SW 1271 (cell line): ENCODE measurements at places on chromosomes 12 and 14.
A peak's percentile ranks its signal among the peaks of the same experiment; 100 is the strongest.

- no peak for DNase-seq
These were observed 452.4 kb downstream of the MED13L start for GRCh38 chr12:115824936-115825602.

DNA sequence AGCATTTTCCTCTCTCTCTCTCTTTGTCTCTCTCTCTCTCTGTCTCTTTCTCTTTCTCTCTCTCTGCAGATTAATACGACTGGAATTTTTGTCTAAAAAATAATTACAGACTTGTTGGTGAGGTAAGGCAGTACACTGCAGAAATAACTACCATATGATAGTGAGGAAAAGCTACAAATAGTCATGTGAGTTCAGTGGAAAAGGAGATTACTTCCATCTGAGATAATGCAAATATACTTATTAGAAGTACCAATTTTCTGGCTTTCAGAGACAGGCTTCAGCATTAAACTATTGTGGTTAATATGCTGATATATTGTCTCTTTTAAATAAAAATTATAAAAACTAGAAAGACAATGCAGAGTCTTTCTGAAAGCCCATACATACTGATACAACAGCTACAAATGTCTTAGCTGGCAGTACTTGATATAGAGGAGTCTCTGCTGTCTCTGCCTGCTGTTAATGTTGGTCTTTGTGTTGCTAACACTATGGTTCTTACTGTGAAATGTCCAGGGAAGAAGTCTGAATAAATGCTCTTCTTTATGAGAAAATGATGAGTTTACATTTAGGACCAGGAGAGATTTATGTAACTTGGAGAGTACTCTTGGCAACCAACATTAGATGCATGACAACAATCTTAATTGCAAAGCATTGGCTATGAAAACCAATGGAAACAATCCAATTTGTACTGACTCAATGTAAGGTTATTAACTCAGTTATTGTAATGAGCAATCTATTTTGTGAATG lies 167.0 kb downstream of the LRFN5 start:
- DNase-seq = no peak

DNA sequence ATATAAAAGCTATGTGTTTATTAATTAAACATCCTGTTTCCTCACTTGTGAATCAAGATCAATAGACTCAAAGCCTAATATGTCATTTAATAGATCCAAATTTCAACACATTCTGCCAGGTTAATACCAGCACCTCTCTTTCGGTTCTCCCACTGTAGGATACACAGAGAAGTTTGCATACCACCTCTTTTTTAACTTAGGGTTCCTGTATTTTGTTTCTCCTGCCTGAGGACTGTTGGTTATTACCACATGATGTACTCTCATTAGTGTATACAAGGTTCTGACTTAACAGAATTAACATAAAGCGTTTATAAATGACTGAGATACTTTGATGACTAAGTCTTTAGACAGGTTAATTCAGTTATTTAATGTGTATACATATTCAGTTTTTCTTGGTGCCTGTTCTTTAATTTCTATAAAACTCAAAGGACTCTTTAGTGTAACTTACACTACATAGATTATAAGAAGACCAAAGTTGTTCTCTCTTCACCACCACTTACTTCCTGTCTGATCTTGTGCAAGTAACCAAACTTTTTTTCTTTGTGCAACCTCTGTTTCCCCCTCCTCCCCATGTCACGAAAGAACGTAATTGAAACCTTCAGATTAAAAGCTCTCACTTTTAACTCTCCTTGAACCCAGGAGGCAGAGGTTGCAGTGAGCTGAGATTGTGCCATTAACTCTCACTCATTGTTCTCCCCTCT lies 89.8 kb upstream of the DNM1L start:
- DNase-seq = no peak

DNA sequence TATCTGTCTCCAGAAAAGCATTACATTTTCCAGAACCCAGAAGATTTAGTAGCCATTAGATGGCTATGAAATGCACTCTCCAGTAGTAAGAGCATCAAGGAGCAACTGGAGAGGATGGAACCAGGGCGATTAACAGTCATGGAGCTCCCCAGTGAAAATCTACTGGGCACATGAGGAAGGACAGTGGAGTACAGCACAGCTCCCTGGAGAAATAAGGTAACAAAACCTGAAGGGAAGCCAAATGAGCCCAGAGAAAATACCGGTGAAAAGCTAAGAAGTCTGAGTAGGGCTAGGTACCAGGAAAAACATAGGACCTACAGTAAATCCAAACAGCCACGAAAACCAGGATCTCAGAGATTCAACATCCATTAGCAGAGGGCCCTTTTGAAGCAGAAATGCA lies 21.6 kb downstream of the SOX5 start:
- no peak for DNase-seq

DNA sequence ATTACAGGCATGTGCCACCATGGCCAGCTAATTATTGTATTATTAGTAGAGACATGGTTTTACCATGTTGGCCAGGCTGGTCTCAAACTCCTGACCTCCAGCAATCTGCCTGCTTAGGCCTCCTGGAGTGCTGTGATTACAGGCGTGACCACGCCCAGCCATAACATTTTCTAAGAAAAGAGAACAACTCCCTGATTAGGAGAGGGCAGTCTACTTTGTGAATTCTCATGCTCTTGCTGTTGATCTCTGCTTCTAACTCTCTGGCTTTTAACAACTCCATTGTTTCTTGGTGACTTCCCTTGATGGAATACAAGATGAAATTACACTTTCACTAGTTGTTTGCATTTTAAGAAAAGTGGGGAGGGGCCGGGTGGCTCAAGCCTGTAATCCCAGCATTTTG lies 33.6 kb downstream of the SSH1 start:
- DNase-seq = no peak

DNA sequence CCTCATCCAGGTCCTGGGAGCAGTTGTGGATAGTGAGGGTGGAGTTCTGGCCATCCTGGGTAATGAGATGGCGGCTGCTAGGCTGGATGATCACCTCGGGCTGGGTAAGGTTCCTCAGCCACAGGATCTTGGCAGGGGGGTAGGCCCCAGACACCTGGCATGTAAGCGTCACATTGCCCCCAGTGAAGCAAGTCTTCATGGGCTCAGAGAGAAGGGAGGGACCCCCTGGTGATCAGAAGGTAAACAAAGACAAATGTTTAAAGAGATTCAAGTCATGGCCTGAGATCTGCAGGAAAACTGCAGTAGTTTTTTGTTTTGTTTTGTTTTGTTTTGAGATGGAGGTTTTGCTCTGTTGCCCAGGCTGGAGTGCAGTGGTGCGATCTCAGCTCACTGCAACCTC lies 12.8 kb upstream of the WSB2 start:
- no peak for DNase-seq

DNA sequence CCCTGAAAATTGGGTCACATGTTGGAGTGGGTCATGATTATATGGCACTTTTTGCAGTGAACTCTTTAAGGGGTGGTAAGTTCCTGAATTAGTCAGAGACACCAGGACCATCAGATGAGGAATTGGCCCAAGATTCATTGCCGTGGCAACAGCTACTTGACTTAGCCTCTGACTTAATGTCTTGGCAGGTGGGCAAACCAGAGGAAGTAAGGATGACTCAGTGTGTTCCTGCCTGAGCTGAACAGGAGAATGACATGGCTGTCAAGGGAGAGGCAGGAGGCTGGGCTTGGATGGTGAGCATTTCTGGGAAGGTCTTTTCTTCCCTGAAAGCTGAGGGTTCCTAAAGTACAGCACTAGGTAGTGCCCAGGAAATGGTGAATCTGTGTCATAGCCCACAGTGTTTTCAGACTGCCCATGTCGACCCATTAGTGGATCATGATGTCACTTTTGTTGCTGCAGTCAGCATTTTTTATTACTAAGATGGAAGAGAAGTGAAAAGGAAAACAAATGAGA lies 170.1 kb upstream of the PWP1 start:
- peak; percentile 83 for DNase-seq

- peak; percentile 55 for DNase-seq
These were observed 40.9 kb upstream of the SMUG1 start for GRCh38 chr12:54229624-54230212.

GRCh38 chr14:102554821-102555819 lies 37.3 kb upstream of the RCOR1 start:
- no peak for DNase-seq

GRCh38 chr14:77615361-77616132 lies 890 bp downstream of the SPTLC2 start:
- peak; percentile 22 for DNase-seq

DNA sequence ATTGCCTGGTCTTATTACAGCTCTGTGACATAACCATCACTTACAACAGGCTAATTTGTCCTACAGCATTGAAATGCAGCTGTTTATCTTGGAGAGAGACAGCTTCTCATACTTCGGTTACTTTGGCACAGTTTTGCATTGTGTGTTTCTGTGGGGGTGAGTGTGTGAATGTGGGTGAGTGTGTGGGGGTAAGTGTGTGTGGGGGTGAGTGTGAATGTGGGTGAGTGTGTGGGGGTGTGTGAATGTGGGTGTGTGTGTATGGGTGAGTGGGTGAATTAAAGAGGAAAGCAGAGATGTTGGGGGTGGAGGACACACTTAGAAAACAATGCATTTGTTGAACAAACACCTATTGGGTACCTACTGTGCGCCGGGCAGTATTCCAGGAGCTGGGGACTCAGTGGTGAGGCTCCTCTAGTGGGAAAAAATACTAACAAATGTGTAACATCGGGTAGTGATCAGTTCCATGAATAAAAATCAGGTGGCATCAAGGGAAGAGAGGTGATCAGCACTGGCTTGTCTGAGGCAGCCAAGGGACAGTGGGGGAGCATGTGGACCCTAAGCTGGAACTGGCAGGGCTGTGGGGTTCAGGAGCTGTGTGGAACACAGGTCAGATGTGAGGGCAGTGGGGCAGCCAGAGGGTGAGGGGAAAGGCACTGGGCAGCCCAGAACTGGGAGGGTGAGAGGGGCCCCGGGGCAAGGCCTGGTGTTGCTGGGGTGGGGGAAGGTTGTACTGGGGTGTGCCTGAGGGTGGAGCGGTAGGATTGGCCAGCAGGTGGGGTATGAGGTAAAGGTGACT lies 44.1 kb upstream of the AMN start:
- DNase-seq = no peak

DNA sequence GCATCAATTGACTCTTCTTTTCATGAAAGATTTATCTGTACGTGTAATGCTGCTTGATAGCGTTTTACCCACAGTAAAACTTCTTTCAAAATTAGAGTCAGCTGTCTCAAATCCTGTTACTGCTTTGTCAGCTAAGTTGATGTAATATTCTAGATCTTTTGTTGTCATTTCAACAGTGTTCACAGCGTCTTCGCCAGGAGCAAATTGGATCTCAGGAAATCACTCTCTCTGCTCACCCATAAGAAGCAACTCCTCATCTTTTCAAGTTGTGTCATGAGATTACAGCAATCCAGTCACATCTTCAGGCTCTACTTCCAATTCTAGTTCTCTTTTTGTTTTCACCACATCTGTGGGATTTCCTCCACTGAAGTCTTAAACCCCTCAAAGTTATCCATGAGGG lies 9.5 kb downstream of the PCNX1 start:
- DNase-seq = no peak

DNA sequence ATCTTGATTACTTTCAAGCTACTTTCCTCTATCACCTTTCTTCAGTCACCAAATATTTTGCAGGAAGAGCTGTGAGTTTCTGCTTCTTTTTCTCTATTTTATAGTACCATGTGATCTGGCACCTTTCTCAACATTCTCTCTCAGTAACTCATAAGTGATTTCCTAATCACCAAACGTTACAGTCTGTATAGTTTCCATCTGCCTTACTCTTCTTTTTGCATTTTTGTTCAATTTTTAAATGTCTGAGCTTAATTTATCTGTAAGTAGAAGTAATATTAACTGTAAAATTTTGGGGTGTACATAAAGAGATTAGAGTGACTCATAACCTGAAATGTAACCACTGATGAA lies 422.1 kb upstream of the SYT1 start:
- DNase-seq = no peak

GRCh38 chr12:48924617-48925303 lies 532 bp downstream of the FKBP11 start:
- no peak for DNase-seq

DNA sequence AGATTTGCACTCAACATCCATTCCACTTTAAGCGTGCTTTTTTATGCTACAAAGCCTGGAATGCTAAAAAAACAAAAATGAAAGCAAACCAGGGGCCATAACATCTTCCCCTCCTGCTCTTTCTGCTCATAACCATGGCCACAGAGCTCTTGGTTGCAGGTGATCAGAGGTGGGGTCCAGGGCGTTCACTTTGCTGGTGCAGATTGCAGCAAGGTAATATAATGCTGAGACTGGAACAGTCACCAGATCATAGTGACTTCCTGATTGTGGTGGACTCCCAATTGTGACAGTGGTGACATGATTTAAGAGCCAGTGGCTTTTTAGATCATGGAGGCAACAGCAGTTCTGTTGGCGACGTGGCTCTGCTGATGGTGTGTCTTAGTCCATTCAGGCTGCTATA lies 115.0 kb upstream of the CPM start:
- no peak for DNase-seq

DNA sequence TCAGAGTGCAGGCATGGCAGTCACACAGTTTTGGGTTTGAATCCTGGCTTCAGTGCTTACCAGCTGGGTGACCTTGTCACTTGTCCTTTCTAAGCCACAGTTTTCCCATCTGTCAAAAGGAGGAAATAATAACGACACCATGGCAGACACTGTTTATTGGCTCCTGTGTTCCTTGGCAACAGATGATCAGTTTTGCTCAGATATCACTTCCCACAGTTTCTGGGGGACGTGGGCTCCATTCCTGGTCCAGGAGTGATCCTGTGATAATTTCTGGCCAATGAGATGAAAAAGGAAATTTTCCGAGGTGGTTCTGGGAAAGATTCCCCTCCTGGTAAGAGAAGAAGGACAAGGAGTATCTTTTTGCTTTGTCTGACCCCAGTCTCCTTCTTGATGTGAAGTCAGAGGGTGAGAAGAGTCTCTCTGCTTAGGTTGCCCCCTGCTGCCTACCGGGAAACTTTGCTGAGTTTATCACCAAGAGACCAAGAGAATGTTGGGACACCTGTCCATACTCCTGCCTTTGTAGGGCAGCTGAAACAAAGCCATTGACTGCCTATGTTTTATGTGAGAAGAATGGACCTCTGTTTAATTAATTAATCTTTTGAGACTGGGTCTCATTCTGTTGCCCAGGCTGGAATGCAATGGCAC lies 178.9 kb upstream of the NRXN3 start:
- DNase-seq = no peak

DNA sequence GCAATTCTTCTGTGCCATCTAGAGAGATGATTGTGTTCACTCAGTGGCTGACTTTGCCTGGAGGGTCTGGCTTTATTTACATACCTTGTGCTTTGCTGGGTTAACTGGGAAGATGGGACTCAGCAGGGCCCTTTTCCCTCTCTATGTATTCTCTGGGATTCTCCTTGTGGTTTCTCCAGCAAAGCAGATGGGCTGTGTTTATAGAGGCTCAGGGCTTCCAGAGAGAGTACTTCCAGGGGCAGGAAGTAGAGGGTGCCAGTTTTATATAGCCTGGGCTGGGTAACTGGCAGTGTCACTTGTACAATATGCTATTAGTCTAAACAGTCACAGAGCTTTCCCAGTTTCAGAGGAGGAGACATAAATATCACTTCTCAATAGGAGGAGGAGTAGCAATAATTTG lies 509.9 kb downstream of the DIO2 start:
- no peak for DNase-seq

DNA sequence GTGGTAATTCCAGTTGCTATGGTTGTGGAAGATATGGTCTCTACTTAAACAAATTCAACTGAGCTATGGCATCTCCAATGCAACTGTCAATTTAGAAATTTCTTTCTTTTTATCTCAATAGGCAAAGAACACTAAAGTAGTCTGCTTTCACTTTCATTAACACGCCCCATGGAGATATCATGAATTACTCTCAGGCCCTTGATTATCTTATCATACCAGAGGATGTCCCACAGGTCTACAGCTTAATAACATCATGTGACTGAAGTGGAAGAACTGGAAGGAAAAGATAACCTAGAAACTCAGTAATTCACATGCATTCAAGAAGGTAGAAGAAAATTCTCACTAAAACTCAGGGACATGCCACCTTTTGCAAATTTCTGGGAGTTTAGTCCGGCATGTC lies 114.3 kb downstream of the FLRT2 start:
- no peak for DNase-seq
